ENCODE measurements at places on chromosomes 7 and 10. TPM values are rescaled to one million over a fixed set of nuclear protein-coding genes. Genes with fewer than 3 reads are reported as not detected.

Gene ZNF777
- 10.4 TPM for total RNA-seq

Gene PNLIPRP2
- total RNA-seq, result not detected

Gene GOLGA7B
- 0.24 TPM for total RNA-seq

Gene CLCN1
- not detected for total RNA-seq

Gene GIMAP2
- 8.1 TPM for total RNA-seq

Gene FMC1
- 26.4 TPM for total RNA-seq

Gene MUC3A
- total RNA-seq, result 0.21 TPM

Gene CTAGE6
- total RNA-seq, result 0.40 TPM

Gene RALA
- 19.7 TPM for total RNA-seq

Gene PDLIM1
- 67.8 TPM for total RNA-seq

Gene PRLHR
- total RNA-seq, result not detected

Gene ELOVL3
- not detected for total RNA-seq

Gene SLC16A9
- total RNA-seq, result 38.5 TPM

Gene SPDYE16
- 0.33 TPM for total RNA-seq

Gene SHH
- total RNA-seq, result not detected

Gene LEP
- total RNA-seq, result not detected

Gene SPAG6
- not detected for total RNA-seq

Gene CYP2C19
- not detected for total RNA-seq

Gene PRSS2
- total RNA-seq, result not detected

Gene CRPPA
- total RNA-seq, result 4.0 TPM

Gene LRRD1
- 0.20 TPM for total RNA-seq

Gene ASIC3
- total RNA-seq, result 1.5 TPM

Gene RARRES2
- 137 TPM for total RNA-seq

Gene ITPRID1
- total RNA-seq, result not detected

Gene LRRTM3
- total RNA-seq, result not detected

Gene OR13A1
- not detected for total RNA-seq

Gene STN1
- 37.1 TPM for total RNA-seq

Gene ZNF746
- 25.3 TPM for total RNA-seq

Gene VGF
- total RNA-seq, result not detected

Gene ABI1
- total RNA-seq, result 42.7 TPM

Gene SFTPA1
- not detected for total RNA-seq

Gene ELFN1
- 0.68 TPM for total RNA-seq

Gene ARHGEF35
- 31.0 TPM for total RNA-seq

Gene PAPSS2
- 27.9 TPM for total RNA-seq

Gene EGR2
- 0.78 TPM for total RNA-seq

Gene CCL24
- not detected for total RNA-seq

Gene HELLS
- 7.3 TPM for total RNA-seq

Gene GJD4
- total RNA-seq, result not detected

Gene MGAM2
- total RNA-seq, result not detected

Gene GNAI1
- total RNA-seq, result 52.7 TPM

Gene OPALIN
- total RNA-seq, result not detected

Gene NPTX2
- total RNA-seq, result 4.8 TPM

Gene ABCB4
- total RNA-seq, result 3.7 TPM

Gene CRHR2
- 0.39 TPM for total RNA-seq

Gene TET1
- 10.6 TPM for total RNA-seq

Gene PYROXD2
- total RNA-seq, result 11.5 TPM

Gene NEBL
- 203 TPM for total RNA-seq

Gene MRLN
- total RNA-seq, result not detected

Gene BPGM
- total RNA-seq, result 16.5 TPM

Gene PRF1
- total RNA-seq, result 1.4 TPM

Gene SFTPD
- total RNA-seq, result 5.1 TPM

All from thyroid gland (tissue), 4 donors.